ENCODE measurements at places on chromosomes 7 and 10. TPM values are rescaled to one million over a fixed set of nuclear protein-coding genes. Genes with fewer than 3 reads are reported as not detected.

The TMEM139 gene
- total RNA-seq: 1.7 TPM

The ZPBP gene
- not detected for total RNA-seq

The KCNH2 gene
- under 0.01 TPM for total RNA-seq

The TMEM273 gene
- total RNA-seq: not detected

The HMX2 gene
- not detected for total RNA-seq

The DRGX gene
- total RNA-seq: not detected

The GPR85 gene
- 26.0 TPM for total RNA-seq

Measured in placental epithelial cell (primary cell).